ENCODE measurements at places on chromosomes 6 and 20.
A peak's percentile ranks its signal among the peaks of the same experiment; 100 is the strongest.

GRCh38 chr6:147245693-147246092 lies 41.5 kb downstream of the STXBP5 start:
- no peak for DNase-seq

- no peak for DNase-seq
Measured at GRCh38 chr6:5981126-5982026, 25.3 kb downstream of the NRN1 start.

DNA sequence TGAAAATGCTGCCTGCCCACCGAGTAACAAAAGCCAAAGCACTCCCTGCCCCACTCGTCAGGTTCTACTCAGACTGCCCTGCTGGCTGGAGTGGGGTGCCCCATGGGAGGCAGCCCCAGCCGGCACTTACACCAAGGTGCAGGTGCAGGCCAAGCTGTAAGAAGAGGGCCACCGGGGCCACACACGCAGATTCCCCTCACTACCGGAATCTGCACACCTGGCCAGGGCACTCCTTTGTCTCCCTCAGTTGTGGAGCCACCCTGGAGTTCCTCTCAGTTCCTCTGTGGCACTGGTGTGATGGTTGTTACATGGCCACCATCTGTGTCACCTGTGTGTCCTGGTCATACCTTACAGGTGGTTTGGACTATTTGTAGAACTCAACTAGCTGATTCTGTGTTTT lies 112.4 kb downstream of the FOXO3 start:
- no peak for DNase-seq

GRCh38 chr20:64064145-64064698 lies 1.2 kb downstream of the TCEA2 start:
- DNase-seq = no peak

DNA sequence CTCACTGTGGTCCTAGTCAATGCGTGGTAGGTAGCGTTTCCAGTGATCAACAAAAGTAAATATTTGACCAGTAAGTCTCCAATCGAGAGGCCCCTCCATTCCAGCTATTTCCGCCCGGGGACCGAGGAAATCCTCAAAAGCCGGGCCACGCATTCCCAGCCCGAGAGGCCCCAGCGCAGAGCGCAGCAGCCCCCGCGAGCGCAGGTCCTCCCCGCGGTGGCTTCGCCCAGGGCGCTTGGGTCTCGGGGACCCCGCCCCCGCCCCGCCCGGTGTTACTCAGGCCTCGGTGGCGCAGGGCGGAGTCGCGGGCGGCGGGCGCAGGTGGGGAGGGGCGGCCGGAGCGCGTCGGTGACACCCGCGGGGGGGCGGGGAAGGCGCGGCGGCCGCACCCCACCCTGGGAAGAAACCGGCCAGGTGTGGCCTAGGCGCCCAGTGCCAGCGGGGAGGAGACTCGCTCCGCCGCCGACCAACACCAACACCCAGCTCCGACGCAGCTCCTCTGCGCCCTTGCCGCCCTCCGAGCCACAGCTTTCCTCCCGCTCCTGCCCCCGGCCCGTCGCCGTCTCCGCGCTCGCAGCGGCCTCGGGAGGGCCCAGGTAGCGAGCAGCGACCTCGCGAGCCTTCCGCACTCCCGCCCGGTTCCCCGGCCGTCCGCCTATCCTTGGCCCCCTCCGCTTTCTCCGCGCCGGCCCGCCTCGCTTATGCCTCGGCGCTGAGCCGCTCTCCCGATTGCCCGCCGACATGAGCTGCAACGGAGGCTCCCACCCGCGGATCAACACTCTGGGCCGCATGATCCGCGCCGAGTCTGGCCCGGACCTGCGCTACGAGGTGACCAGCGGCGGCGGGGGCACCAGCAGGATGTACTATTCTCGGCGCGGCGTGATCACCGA lies at the start of gene DSP:
DSP (plus strand) TSS at position 497 of the 890 bp plus-strand sequence; CDS start at position 742, 245 bp downstream.
- DNase-seq = peak; percentile 84

GRCh38 chr20:41334443-41335421 lies 5.9 kb upstream of the LPIN3 start:
- no peak for DNase-seq

DNA sequence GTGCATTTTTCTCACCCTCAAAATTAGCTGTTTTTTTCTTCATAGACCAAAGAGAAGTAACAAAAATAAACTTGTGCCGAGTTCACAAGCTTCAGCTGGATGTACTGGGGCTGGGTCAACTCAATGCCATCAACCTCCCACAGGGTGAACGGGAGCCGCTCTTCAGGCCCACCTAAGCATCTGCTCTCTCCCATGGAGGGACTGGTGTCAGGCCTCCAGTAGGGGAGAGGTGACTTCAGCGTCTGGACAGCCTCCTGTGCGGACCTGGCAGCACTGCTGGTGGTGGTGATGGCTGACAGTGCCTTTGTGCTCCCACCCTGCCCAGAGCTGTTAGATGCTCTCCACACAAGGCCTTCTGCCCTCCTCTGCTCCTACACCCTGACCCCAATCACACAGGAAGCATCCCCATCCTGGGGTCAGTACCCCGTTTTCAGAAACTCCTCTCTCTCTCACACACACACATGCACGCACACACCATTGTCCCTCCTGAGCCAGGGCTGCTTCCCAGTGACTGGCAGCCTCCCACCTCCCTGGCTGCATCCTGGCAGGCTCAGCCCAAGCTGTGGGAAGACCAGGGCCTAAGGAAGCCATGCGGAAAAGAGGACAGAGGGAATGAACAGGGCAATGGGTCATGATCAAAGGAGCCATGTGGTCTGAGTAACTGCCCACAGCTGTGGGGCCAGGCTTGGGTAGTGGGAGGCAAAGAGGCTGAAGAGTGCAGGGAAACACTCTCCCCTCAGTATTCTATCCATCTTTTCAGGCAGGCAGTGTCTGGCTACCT lies 17.7 kb downstream of the CST8 start:
- DNase-seq = no peak

- DNase-seq = no peak
Measured at GRCh38 chr6:113636357-113636824, 220.8 kb upstream of the MARCKS start.

Data from NCI-H2081 (cell line).